ENCODE measurements at places on chromosomes 2 and 18. TPM values are rescaled to one million over a fixed set of nuclear protein-coding genes. Genes with fewer than 3 reads are reported as not detected.

NT5C1B gene
- not detected for total RNA-seq

HRH4 gene
- total RNA-seq, result not detected

MRO gene
- not detected for total RNA-seq

VAMP8 gene
- 0.83 TPM for total RNA-seq

LTBP1 gene
- 326 TPM for total RNA-seq

CROCC2 gene
- total RNA-seq, result not detected

CCDC148 gene
- total RNA-seq, result 0.56 TPM

MARCHF4 gene
- total RNA-seq, result 3.1 TPM

ALPI gene
- not detected for total RNA-seq

PLGLB2 gene
- 0.72 TPM for total RNA-seq

EHD3 gene
- 39.8 TPM for total RNA-seq

PLB1 gene
- total RNA-seq, result 0.90 TPM

GKN1 gene
- not detected for total RNA-seq

UGT1A10 gene
- not detected for total RNA-seq

UBE2E3 gene
- total RNA-seq, result 106 TPM

LIMS3 gene
- 12.7 TPM for total RNA-seq

Data from IMR-90 (cell line).